ENCODE measurements at places on chromosomes 1 and 21.

- DNase-seq = no peak
These were observed 20.0 kb downstream of the CEP170 start for GRCh38 chr1:243234978-243235647.

- DNase-seq = no peak
These were observed 30.0 kb downstream of the WLS start for GRCh38 chr1:68202239-68202832.

- peak; percentile 1 for DNase-seq
These were observed 183.3 kb upstream of the TMEM51 start for GRCh38 chr1:14970115-14970798.

DNA sequence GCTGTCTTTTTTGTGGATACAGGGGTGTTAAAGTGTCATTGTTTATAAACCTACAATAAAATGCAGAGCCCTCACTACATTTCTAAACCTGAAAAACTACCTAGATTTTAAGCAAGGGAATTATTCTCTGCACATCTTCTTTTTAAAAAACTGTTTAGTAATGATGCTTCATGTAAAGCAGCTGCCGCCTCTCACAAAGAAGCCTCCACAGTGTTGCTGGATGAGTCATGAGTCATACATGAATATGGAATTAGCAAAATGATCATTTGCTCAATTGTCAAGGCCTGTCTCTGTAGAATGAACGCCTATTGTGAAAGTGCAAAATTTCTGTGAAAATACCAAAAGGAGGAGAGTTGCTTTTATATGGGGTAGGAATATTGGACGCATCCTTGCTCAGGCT lies 259.5 kb upstream of the CHRM3 start:
- no peak for DNase-seq

GRCh38 chr1:86380257-86380861 lies 15.8 kb downstream of the ODF2L start:
- peak; percentile 61 for DNase-seq

DNA sequence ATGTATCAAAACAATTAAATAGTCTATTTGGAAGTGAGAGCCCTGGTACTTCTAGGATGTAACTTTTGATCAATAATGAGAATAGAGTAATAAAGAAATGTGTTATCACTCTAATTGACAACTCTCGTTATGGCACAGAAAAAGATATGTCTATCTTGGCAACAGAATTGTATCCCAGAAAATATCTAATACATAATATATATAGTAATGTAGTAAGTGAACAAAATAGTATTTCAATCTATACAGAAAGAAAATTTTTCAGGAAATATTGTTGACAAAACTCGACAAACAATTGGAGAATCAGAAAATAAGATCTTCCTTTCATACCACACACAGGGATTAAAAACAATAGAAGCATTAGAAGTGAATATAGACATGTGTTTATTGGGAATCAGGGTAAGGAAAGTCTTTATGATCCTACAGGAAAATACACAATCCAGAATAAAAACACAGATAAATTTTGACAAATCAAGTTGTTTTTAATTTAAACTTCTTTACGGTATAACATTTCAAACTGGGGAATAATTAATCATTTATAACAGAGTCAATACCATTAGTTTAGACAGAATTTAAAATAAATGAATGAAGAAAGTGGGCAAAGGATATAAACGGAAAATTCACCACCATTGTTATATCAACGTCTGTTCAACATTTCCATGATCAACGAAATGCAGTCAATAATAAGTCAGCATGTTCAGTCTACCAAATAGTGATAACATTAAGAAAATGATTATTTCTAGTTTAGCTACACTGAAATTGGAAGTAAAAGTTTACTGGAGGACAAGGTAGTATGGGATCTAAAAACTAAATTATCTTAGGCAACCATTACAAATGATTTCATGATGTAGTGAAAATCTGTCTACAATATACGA lies 1526.5 kb upstream of the TPTE start:
- no peak for DNase-seq

DNA sequence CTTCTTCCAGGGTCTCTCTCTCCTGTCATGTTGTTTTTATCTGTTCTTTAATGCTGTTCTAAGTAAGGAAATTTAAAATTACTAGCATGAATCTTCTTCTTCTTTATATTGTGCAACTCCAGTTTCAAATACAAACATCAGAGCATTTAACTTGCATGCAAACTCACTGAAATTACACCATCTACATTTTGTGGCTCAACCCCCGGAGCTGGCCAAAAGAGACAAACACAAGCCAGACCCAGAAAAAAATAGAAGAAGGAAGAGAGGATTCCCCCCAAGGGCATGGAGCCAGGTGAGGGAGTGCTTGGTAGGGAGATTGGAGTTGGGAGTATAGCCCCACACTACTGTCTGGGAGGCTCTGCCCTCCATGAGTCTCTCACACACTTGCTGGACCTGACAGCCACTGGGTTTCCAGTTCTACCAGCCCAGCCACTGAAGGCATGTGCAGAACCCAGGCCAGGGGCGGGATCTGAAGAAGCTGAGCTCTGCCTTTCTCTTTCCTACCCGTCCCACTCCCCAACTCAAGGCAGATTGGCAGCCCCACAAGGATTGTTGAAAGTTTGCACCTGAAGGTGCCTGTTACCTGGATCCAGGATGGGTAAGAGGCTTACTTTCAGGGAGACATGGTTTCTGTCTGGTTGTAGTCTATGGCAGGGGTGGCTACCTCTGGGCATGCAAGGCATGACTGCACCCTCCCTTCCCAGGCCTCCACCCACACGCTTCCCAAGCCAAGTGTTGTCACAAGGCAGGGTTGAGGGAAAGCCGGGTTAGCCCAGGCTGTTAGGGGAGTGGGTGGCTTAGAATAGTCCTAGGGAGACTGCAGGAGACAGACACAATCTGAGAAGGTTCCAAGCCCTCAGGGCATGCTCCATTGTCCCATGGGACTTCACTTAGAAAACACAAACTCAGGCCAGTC lies 297.2 kb downstream of the TGFB2 start:
- DNase-seq = no peak

DNA sequence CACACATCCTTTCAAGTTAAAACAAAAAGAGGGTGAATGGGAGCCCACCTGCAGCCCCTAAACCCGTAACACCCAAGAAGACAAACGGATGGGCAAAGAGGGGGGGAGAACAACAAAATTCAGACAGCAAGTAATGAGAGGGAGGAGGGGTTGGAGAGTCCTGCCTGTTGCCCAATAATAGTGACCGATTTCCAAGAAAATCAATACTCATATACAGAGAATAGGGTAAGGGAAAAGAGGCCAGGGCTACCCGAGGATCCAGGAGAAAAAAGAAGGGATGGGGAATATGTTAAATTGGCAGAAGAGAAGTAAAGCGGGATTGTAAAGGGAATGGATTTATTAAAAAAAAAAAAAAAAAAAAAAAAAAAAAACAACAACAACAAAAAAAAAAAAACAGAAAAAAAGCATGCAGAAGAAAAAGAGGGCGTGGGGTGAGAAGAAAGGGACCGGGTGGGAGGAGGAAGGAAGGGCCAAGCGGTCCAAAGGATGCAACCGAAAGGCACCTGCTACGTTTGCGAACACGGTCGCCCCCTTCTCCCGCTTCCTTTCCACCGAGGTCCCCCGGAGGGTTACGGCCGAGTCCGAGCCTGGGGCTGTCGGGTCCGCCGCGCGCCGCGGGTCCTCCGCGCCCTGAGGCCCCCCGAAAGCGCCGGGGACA lies 930 bp downstream of the SLC30A10 start:
- DNase-seq = no peak

GRCh38 chr1:1614204-1614953 lies 921 bp upstream of the MIB2 start:
- peak; percentile 71 for DNase-seq

DNA sequence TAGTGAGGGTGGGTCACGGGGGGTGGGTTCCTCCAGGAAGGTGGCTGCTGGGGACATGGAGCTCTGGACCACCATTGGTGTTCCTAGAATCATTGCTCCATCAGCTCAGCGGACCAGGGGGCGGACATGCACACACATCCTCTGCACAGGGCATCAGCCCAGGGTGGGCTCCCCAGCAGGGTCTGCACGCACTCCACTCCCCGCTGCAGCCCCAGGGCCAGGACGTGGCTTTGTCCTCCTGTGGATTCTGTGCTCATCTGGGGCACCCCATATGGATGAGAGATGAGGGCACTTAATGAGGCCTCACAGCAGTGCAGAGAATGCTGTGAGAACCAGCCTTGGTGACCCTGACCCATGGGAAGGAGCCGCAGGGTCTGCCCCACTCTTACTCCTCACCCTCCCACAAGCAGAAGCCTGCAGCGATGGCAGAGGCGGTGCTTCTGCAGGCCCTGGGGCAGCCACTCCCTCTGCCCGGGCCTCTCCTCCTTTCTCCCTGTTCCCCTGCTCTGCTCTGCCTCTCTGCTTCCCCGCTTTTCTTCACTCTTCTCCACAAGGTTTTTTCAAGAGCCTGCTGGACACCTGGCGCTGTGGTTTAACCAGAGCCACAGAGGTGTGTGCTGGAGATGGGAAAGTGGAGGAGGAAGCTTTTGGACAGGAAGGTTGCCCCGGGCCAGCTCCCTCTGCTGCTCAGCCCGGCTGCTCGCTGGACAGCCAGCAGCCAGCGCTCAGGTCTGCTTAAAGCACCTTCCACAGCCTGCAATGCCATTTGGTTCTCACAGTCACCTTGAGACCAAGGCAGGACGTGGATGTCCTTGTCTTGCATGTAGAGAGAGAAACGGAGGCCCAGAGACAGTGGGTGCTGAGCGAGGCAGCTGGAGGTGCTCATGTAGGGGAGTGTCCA lies 26.3 kb upstream of the PCBP3 start:
- DNase-seq = no peak

GRCh38 chr1:178726087-178726517 lies 1.1 kb downstream of the RALGPS2 start:
- peak; percentile 68 for DNase-seq

DNA sequence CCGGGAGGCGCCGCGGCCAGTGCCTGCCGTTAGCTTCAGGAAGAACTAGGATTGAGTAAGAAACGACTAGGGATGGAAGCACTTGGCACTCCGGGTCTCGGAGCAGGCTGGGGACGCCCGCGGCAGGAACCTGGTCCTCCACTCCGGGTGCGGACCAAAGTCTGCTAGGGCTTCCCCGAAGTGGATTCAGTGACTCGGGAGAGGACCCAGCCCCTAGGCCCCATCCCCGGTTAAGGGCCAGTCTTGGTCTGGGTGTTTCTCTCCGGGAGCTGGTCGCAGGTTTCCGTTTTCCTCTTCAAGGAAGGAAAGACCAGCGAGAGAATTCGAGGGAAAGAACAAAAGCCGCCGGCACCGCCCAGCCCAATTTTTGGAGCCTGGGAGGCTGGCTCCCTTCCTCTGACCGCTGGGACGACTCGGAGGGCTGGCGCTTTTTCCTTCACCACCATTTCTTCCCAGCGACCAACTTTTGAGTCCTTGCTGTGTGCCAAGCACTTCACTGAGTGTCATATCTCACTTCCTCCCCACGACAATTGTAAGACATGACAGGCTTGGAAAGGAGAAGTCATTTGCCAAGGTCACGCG lies 16.8 kb upstream of the STMN1 start:
- DNase-seq = peak; percentile 2

GRCh38 chr21:29104239-29104708 lies 26.2 kb upstream of the MAP3K7CL start:
- DNase-seq = no peak

GRCh38 chr21:26933448-26933847 lies 33.4 kb downstream of the ADAMTS5 start:
- DNase-seq = no peak

DNA sequence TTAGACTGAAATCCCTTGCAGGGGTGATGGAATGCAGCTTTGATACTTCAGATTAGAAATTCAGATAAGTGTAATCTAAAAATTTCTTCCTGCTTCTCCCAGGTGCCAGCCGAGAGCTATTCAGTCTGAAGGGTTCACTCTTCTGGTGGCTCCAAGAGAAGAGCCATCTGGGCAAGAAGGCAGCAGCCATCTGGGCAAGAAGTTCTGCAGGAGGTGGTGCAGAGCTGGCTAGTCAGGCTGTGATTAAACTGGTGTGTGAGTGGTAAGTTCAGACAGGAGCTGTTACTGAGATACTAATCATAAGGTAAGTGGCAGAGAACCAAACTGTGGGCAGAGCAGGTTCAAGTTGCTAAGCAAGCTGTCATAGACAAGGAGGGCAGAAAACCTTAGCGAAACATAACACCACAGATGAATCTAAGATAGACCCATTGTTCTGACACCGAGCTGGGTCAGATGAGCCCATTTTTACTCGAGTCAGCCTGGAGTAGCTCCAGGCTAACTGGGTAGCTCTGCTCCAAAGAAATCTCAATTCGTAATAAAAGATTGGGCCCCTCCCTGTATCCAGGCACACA lies 14.4 kb upstream of the TP53BP2 start:
- DNase-seq = no peak

DNA sequence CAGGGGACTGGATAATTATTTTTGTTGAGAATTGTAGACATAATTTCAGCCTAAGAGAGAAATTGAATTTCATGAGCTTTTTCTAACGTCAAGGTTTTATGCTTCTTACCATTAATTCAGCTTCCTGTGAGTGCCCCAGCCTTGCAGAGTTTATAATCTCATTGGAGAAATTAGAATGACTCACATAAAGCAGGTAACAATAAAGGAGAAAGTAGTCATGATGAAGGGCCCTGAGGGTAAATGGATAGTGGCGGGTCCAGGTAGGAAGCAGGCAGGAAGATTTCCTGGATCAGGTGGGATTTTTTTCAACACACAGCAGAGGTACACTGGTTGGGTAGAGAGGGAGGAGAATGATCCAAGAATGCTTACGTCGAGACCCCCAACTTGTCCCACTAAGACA lies 311.4 kb downstream of the BARHL2 start:
- DNase-seq = no peak

DNA sequence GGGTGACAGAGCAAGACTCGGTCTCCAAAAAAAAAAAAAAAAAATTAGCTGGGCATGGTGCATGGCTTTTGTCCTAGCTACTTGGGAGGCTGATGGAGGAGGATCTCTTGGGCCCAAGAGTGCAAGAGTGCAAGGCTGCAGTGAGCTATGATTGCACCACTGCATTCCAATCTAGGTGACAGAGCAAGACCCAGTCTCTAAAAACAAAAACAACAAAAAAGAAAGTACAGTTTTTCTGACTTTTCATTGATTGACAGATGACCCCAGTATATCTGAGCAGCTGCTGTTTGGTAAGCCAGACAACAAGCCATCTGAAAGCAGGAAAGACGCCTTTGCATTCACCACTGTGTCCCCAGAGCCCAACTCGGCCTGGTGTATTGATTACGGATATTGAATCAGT lies 10.9 kb upstream of the DPT start:
- no peak for DNase-seq

DNA sequence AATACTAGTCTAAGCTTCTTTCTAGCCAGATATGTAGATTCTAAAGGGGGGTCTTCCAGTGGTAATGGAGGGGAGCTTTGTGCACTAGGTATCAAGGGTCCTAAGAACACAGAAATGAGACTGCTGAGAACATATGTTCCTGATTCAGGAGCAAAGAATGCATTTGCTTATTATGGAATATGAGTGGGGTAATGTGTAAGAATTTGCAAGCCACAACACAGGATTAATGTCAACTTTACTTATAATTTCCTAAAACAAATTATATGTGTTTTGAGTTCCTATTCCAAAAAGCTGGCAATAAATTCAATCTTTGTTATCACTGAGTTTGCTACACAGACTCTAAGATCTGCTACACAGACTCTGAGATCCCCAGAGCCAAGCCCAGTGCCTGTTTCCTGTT lies 357.0 kb upstream of the PTBP2 start:
- no peak for DNase-seq

- no peak for DNase-seq
These were observed 16.4 kb downstream of the IFNGR2 start for GRCh38 chr21:33419538-33420123.

GRCh38 chr1:118039170-118039569 lies 109.6 kb downstream of the WDR3 start:
- no peak for DNase-seq
